MG63 (cell line): ENCODE measurements at places on chromosomes 5 and 9. TPM values are rescaled to one million over a fixed set of nuclear protein-coding genes. Genes with fewer than 3 reads are reported as not detected.

C8G gene
- not detected in 2 replicates for total RNA-seq

SECISBP2 gene
- total RNA-seq: 7.4 and 9.7 TPM in 2 replicates

FAM200C gene
- 4.9 and 6.3 TPM in 2 replicates for total RNA-seq

MTX3 gene
- 3.4 and 7.1 TPM in 2 replicates for total RNA-seq

NPR3 gene
- 5.8 and 6.6 TPM in 2 replicates for total RNA-seq

ZCCHC9 gene
- 31.3 and 53.8 TPM in 2 replicates for total RNA-seq

ZDHHC11B gene
- total RNA-seq: not detected in 2 replicates

MARCHF3 gene
- 5.2 and 6.9 TPM in 2 replicates for total RNA-seq

AIF1L gene
- 24.1 and 25.7 TPM in 2 replicates for total RNA-seq

ZMAT2 gene
- total RNA-seq: 72.7 and 90.9 TPM in 2 replicates

C9orf50 gene
- total RNA-seq: not detected in 2 replicates

CATSPER3 gene
- 0.59 and 1.5 TPM in 2 replicates for total RNA-seq

BSPRY gene
- total RNA-seq: not detected in 2 replicates

PCDHB16 gene
- total RNA-seq: 0.10 and 1.2 TPM in 2 replicates

EGR1 gene
- 1.2 TPM in 1 of 2 replicates, not detected in the other for total RNA-seq

UNC5A gene
- total RNA-seq: not detected in 2 replicates

ZBTB26 gene
- 0.82 and 2.3 TPM in 2 replicates for total RNA-seq

PCDH12 gene
- 8.4 TPM in 1 of 2 replicates, not detected in the other for total RNA-seq

SYK gene
- total RNA-seq: 4.9 and 7.9 TPM in 2 replicates

TMED9 gene
- 310 and 483 TPM in 2 replicates for total RNA-seq

OLFML2A gene
- 0.20 and 1.5 TPM in 2 replicates for total RNA-seq

AUH gene
- total RNA-seq: 6.7 and 16.4 TPM in 2 replicates

ANKS6 gene
- 7.8 and 29.1 TPM in 2 replicates for total RNA-seq

C9 gene
- total RNA-seq: not detected in 2 replicates

SPAAR gene
- total RNA-seq: 12.2 and 25.0 TPM in 2 replicates

RBM18 gene
- total RNA-seq: 8.1 and 10.8 TPM in 2 replicates

IFNE gene
- 0.92 TPM in 1 of 2 replicates, not detected in the other for total RNA-seq

CCDC107 gene
- total RNA-seq: 72.4 and 84.4 TPM in 2 replicates

FBP1 gene
- total RNA-seq: 0.96 TPM in 1 of 2 replicates, not detected in the other

PDE4D gene
- 1.6 and 3.1 TPM in 2 replicates for total RNA-seq

OTULINL gene
- 0.63 TPM in 1 of 2 replicates, not detected in the other for total RNA-seq

SCGB3A1 gene
- not detected in 2 replicates for total RNA-seq

CEL gene
- 1.0 TPM in 1 of 2 replicates, not detected in the other for total RNA-seq
